ENCODE measurements at places on chromosomes 4 and X.

- DNase-seq = no peak
Observed at GRCh38 chrX:45309801-45310200, 109.1 kb upstream of the DIPK2B start.

DNA sequence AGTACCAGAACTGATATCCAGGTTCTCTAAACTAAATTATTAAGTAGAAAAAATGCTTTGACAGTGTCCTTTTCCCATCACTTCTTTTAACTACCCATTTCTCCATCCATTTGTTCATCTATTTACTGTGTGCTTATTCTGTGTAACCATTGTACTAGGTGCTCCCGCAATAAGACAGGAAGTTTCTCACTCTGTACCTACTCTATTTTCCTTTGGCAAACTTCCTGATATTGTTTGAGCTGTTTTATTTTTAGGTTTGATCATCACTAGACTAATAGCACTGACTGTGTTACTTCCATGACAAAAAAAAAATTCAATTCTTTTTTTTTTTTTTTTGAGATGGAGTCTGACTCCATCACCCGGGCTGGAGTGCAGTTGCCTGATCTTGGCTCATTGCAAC, 102.5 kb upstream of the CASK start:
- no peak for DNase-seq

DNA sequence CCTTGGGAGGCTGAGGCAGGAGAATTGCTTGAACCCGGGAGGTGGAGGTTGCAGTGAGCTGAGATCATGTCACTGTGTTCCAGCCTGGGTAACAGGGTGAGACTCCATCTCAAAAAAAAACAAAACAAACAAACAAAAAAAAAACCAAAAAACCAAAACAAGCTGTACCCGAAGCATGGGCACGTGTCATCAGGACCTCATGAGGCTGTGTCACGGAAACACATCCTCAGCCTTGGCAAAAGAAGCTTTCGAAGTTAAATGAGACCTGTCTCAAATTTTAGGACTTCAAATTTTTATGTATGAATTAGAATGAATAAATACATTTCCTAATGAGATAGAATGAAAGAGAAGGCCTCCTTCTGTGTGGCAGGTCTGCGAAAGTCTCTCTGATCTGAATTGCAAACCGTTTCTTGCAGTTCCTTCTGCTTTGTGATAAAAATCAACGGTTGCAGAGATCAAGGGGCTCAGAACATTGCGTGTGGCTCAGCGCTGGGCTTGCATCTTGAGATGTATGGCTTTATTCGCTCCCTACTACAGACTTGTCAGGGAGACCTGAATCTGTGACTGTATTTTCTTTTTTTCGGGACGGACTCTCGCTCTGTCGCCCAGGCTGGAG, 19.5 kb upstream of the CRLF2 start:
- DNase-seq = no peak

GRCh38 chr4:168272488-168272887, 46.1 kb downstream of the DDX60 start:
- DNase-seq = no peak

DNA sequence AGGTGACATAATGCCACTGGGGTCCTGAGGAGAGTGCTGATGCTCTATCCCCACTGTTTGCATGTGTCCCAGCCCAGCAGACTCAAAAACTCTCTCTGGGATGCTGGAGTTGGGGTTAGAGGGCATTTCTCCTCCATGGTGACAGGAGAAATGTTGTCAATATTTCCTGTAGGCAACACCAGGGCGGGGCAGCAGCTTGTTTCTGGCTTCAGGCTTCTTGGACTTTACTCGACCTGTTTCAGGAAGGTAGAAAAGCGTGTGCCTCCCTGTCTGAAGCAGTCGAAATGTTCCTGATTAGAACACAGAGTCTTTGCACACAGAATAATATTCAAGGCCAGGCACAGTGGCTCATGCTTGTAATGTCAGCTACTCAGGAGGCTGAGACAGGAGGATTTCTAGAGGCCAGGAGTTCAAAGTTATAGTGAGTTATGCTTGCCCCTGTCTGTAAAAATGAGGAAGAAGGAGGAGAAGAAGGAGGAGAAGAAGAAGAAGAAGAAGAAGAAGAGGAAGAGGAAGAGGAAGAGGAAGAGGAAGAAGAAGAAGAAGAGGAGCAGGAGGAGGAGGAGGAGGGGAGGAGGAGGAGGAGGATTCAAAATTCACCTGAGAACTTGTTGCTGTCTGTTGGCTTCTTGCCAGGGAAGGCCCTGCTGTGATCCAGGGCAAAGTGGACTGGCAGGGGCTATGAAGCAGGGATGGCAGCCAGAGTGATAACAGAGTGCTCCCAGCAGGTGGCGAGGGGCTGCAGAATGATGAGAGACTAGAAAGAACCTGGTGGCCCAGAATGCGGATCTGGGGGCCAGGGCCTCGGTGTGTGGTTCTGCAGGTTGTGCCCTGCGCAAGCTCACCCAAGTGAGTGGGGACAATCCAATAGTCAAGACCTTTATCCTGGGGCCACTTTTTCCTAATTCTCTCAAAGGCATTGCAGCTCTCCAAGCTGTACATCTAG, 82.9 kb downstream of the RTL5 start:
- DNase-seq = no peak

DNA sequence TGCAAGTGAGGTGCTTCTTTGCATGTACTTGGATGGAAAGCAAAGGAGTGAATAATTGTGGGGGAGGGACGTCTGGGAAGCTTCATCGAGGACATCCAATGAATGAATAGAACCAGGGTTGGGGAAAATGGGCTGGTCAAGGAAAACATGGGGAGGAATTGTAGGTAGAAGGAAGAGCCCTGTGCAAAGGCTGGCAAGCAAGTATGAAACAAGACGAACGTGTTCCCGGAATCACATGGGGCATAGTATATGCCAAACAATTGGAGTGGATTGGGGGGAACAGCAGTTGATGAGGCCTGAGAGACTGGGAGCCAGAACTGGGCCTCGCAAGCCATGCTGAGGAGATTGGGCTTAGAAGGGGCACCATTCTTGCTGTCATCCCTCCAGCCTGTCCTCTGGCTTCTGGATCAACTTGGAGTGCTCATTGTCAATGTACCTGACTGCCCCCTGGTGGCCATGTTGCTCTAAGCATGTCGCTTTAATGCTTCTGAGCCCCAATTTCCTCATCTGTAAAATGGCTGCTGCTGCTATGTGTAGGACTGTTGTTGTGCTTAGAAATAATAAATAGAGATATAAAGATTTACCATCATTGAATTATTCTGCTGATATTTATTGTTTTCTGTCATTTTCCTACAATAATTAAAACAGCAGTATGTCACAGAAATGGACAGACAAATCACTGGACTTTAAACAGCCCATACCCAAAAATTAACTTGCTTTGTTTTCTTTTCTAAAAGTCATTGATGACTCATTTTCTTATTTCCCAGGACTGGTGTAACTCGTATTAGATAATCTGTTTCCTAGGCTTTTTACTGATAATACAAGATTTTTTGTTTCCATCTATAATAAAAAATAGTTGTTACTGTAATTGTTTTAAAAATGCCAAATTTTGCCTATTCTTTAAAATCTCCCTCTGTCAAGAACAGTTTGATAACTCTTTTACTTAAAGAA, 66.4 kb downstream of the JADE3 start:
- DNase-seq = no peak

DNA sequence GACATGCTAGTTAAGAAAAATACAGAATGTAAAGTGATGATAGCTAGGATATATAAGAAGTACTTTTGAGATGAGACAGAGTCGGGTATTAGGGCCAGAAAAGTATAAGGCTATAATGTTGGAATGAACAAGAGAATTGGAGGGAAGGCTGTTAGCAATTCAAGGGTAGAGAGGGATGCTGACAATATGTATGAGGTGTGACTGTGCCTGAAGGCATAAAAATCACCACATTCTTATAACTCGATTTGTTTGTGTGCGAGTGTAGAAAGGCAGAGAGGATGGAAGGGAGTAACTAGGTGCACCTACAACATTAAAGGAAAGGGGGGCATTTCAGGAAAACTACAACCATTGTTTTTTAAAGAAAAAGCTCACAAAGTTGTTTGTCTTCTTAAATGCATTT, 86.0 kb downstream of the FAT4 start:
- DNase-seq = no peak

- no peak for DNase-seq
Observed at GRCh38 chrX:44432641-44433040, 89.2 kb upstream of the EFHC2 start.

DNA sequence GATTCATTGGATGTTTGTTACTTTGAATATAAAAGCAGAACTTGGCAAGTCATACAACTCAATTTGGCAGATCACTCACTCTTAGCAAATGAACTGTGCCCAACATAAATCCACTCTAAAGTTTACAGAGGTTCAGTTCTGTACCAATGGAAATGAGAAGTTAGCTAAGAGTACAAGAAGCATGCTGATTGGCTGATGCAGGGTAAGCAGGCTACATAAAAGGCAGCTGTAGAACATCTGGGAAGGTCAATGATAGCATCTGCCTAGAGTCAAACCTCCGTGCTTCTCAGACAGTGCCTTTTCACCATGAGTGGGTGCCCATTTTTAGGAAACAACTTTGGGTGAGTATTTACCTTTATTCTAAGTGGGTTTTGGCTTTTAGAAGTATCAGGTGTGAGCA, at the start of gene TDO2:
TDO2 (plus strand) TSS at position 244 of the 400 bp plus-strand sequence; CDS start at position 307, 63 bp downstream.
- DNase-seq = no peak

- no peak for DNase-seq
Observed at GRCh38 chr4:24574236-24574635, 10.1 kb downstream of the DHX15 start.

DNA sequence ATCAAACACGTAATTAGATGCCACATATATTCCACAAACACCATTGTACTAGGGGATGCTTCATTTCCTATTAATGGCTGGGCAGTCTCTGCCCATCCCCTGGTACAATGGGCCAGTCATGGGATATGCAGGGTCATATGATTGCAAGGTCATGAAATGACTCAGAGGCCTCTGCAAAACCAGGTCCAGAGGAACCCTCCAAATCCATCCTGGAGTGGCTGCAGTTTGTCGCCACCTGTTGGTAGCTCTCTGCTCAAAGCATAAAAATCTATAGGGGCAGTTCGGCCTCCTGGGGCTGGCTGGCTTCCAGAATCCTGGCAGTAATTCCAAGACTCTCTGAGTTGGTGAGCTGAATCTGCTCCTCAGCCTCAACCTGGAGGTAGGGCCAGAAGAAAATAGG, 22.9 kb upstream of the PUDP start:
- no peak for DNase-seq

DNA sequence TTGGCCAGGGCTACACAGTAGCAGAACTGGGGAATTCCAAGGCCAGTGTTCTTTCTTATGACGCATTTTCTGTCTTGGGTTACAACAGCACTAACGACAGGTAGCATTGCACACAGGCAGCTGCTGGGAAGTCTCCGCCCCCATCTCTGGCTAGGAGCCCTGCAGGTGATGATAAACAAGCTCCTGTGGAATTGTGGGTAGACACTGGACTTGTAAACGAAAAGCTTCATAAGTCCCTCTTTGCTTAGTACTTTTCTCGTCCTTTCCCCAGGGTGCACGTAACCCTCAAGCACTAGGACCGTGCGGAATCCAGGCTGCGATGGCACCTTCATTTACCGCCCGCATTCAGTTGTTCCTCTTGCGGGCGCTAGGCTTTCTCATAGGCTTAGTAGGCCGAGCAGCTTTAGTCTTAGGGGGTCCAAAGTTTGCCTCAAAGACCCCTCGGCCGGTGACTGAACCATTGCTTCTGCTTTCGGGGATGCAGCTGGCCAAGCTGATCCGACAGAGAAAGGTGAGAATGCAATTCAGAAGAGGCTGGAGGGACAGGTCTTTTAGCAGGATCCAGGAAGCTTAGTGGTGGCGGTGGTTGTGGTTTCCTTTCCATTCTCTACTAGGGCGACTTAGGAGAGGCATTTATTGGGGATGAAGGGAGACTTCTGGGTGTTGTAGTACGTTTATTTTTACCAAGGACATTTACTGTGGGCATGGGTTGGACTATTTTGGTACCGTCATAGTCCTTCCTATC, at the start of gene FAAH2:
FAAH2 (plus strand) TSS at position 200 of the 745 bp plus-strand sequence; CDS start at position 320, 120 bp downstream.
- peak; percentile 47 for DNase-seq

DNA sequence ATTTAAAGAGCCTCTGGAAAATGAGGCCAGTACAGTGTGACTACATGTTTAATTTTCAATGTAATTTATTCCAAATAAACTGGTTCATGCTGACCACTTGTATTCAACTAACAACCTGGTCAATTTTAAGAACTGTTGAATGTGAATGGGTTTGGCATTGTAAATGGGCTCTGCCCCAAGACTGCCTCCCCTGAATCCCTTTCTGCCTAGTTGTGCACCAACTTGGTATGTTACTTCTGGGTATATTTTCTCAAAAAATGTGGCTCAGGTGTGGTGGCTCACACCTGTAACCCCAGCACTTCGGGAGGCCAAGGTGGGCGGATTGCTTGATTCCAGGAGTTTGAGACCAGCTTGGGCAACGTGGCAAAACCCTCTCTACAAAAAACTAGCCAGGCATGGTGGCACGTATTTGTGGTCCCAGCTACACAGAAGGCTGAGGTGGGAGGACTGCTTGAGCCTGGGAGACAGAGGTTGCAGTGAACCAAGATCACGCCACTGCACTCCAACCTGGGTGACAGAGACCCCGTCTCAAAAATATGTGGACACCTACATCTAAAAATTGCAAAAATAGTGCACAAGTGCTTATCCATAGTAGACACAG, 7.2 kb downstream of the RPL9 start:
- DNase-seq = no peak

- no peak for DNase-seq
Observed at GRCh38 chrX:73877687-73878086, 314.7 kb downstream of the CHIC1 start.

DNA sequence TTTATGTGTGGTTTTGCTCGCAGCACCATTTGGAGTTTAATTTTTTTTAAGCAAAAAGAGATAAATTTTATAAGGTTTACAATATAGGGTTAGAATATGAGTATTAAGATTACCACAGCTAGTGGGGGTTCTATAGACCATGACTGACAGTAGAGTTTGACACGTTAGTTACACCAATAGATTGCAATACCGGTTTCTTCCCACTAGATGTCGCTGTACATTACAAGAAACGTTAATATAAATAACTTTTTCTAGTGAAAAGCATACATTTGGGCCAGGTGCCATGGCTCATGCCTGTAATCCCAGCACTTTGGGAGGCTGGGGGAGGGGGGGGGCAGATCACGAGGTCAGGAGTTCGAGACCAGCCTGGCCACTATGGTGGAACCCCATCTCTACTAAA, 433.6 kb downstream of the MAGEB5 start:
- no peak for DNase-seq

- DNase-seq = no peak
Observed at GRCh38 chrX:30881797-30882196, 7.3 kb downstream of the TAB3 start.

Measured in NCI-H1417 treated with DMSO at 0.1 percent for 48 hours (cell line).